ENCODE measurements at places on chromosomes 12 and 14. TPM values are rescaled to one million over a fixed set of nuclear protein-coding genes. Genes with fewer than 3 reads are reported as not detected.

Gene EAPP
- 52.3 TPM for polyA plus RNA-seq

DNA sequence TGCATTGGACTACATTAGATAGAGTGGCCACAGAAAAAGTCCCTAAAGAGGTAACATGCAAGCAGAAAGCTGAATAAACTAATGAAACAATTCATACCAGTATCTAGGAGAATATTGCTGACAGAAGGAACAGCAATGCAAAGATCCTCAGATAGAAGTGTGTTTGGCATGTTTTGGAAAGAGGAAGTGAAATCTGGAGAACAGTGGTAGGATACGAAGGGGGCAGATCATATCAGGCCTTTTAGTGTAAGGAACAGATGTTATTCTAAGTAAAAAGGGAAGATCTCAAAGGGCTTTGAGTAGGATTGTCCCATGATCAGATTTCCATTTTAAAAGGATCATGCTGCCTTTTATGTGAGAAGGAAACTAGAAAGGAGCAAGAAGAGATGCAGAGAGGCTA is 342.9 kb downstream of the PAWR start:
- no peak for DNase-seq
- no peak overlapping the region for H3K4me3 ChIP-seq
- no peaks in the 10 kb centered on the region for H3K36me3 ChIP-seq
- H3K27me3 ChIP-seq = no peaks in the 10 kb centered on the region

Gene KLHL33
- 0.64 TPM for polyA plus RNA-seq

- H3K27ac ChIP-seq = peak overlapping the region; percentile 78
- peak; percentile 13 for DNase-seq
Measured at GRCh38 chr12:110366321-110367142, 37.0 kb downstream of the ANAPC7 start.

DNA sequence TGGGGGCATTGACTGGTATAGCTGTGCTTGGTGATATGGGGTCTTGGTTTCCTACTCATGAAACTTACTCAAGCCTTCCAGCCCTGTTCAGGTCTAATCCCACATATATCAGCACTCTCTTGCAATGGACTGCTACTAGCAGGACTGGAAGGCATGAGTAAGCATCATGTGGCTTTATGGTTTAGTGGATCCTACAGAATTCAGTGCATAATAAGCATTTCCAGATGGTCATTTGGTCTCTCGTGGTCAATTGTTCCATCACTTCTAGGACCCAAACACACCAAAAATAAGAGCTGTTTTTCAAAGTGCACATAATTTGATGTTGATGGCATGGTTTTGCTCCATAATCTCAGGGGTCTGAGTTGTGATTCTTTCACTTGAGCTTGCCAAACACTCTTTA is 114.4 kb downstream of the LMNTD1 start:
- no peaks in the 10 kb centered on the region for H3K27me3 ChIP-seq
- no peak overlapping the region for H3K27ac ChIP-seq
- no peaks in the 10 kb centered on the region for H3K36me3 ChIP-seq
- H3K4me1 ChIP-seq = peaks cover 12% of the 10 kb centered on the region

Gene INF2
- 64.2 TPM for polyA plus RNA-seq

GRCh38 chr12:52415870-52416750 is 10.0 kb upstream of the KRT82 start:
- H3K36me3 ChIP-seq = no peaks in the 10 kb centered on the region
- DNase-seq = no peak
- no peak overlapping the region for H3K27ac ChIP-seq
- H3K4me1 ChIP-seq = no peaks in the 10 kb centered on the region
- H3K27me3 ChIP-seq = peaks cover 2% of the 10 kb centered on the region

DNA sequence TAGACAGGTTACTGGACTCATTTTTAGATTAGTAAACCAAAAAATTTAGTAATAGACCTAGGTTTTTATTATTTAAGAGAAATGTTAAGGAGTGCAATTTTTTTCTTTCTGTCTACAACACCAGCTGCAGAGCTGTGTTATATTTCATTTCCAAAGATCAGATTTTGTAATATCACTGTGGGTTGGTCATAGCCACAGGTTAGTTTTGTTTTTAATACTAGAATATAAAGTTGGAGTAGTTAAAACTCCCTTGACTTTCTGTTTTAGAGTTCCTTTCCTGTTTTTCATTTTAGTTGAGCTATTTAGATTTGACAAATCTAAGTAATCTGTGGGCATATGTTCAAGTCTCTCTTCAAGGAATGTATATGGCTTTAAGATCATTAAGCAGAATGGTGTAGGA is 30.7 kb upstream of the GARIN2 start:
- H3K4me3 ChIP-seq = no peak overlapping the region
- no peak overlapping the region for H3K27ac ChIP-seq
- no peaks in the 10 kb centered on the region for H3K27me3 ChIP-seq
- no peaks in the 10 kb centered on the region for H3K4me1 ChIP-seq

DNA sequence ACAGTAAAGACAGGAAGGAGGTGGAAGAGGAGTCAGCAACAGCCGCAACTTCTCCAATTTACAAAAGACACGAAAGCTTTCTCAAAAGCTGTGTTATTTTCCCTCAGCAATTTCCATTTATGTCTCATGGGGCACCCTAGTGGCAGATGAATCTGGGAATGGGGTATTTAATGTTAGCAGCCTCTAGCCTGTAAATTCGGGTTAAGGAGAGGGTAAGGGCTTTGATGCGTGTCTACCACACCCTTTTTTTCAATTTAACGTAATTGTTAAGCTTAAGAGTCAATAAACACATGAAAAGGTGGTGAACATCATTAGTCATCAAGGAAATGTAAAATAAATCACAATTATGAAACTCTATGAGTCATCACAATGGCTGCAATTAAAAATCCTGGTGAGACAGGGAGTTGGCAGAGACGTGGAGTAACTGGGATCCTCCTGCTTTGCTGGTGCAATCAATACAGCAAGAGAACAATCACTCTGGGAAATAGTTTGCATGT is 986.4 kb downstream of the AACS start:
- no peaks in the 10 kb centered on the region for H3K4me1 ChIP-seq
- H3K27me3 ChIP-seq = no peaks in the 10 kb centered on the region
- no peaks in the 10 kb centered on the region for H3K36me3 ChIP-seq
- peak; percentile 32 for DNase-seq

GRCh38 chr12:59619461-59620240 is 23.8 kb downstream of the SLC16A7 start:
- no peak for DNase-seq
- no peaks in the 10 kb centered on the region for H3K27me3 ChIP-seq
- H3K27ac ChIP-seq = no peak overlapping the region
- H3K4me1 ChIP-seq = no peaks in the 10 kb centered on the region

- no peaks in the 10 kb centered on the region for H3K27me3 ChIP-seq
- no peak overlapping the region for H3K27ac ChIP-seq
- no peak for DNase-seq
- H3K4me3 ChIP-seq = no peak overlapping the region
- H3K36me3 ChIP-seq = no peaks in the 10 kb centered on the region
Measured at GRCh38 chr12:118846416-118846815, 134.9 kb upstream of the SRRM4 start.

DNA sequence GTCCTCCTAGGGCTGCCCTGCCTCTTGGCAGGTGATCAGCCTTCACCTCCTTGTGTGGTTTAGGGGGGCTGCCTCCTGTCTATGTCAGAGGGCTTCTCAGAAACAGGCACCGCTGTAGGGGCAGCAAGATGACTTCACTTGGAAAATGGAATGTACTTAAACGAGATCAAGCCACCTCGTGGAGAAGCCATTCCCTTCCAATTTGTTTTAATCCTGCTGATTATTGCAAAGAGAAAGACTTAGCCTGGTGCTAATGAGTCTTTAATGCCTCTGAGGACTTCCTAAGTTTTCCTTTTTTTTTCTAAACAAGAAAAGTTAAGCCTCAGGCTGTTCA is 62.3 kb upstream of the RFLNA start:
- no peaks in the 10 kb centered on the region for H3K27me3 ChIP-seq
- peaks cover 42% of the 10 kb centered on the region for H3K4me1 ChIP-seq
- DNase-seq = no peak
- H3K27ac ChIP-seq = peak overlapping the region; percentile 90
- peak overlapping the region; percentile 31 for H3K4me3 ChIP-seq
- no peaks in the 10 kb centered on the region for H3K36me3 ChIP-seq

GRCh38 chr14:104386151-104386841 is 193.3 kb upstream of the C14orf180 start:
- H3K27me3 ChIP-seq = peaks cover 20% of the 10 kb centered on the region
- no peaks in the 10 kb centered on the region for H3K4me1 ChIP-seq
- H3K36me3 ChIP-seq = no peaks in the 10 kb centered on the region
- no peak for DNase-seq

- no peak for DNase-seq
- H3K4me1 ChIP-seq = no peaks in the 10 kb centered on the region
- H3K27me3 ChIP-seq = peaks cover 100% of the 10 kb centered on the region
Measured at GRCh38 chr12:53937099-53937498, 1.5 kb upstream of the HOXC13 start.

- DNase-seq = no peak
- peaks cover 3% of the 10 kb centered on the region for H3K27me3 ChIP-seq
- no peaks in the 10 kb centered on the region for H3K36me3 ChIP-seq
- no peak overlapping the region for H3K27ac ChIP-seq
- H3K4me3 ChIP-seq = no peak overlapping the region
Measured at GRCh38 chr12:106025129-106025528, 113.6 kb downstream of the NUAK1 start.

- no peaks in the 10 kb centered on the region for H3K36me3 ChIP-seq
- no peak for DNase-seq
- no peaks in the 10 kb centered on the region for H3K4me1 ChIP-seq
- H3K4me3 ChIP-seq = no peak overlapping the region
Measured at GRCh38 chr14:101595887-101596721, 34.8 kb downstream of the DIO3 start.

Gene SPX
- polyA plus RNA-seq = 3.5 TPM

DNA sequence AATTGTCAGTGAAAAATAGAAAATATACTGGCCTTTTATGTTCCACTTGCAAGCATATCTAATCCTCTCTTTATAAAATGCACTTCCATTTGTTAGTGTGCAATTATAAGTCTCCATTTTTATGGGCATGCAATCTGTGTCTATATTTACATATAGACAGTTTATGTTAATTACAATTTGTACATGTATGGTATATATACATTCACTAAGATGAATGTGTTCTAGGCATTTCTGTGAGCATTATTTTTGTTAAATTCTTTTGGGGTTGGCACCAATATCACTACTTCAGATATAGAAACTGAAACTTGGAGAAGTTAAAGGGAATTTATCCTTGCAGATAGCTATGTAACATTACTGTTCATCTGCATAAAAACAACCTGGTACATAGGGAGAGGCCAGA is 470.8 kb upstream of the LMO3 start:
- no peaks in the 10 kb centered on the region for H3K36me3 ChIP-seq
- H3K27ac ChIP-seq = no peak overlapping the region
- no peaks in the 10 kb centered on the region for H3K4me1 ChIP-seq
- no peak for DNase-seq
- H3K27me3 ChIP-seq = no peaks in the 10 kb centered on the region

DNA sequence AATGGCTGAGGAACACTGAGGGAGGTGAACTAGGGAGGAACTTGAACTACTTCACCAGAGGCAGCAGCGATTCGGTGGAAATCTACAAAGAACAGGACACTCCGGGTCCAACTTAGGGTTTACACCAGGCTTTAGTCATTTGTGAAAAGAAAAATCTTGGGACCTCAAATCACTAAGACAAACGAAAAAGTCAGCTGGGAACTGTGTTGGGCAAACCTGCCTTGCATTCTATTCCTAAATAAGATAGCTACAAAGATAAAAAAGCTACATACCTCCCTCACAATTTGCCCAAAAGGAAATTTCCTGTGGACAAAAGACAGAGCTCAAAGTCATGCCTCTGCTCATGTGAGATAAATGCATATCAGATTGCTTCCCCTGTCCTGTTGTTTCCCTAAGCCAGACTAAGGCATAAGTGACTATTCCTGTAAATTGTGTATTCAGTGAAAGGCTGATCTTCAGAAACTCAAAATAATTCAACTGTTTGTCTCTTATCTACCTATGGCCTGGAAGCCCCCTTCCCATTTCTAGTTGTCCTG is 106.6 kb downstream of the APAF1 start:
- no peak overlapping the region for H3K27ac ChIP-seq
- no peaks in the 10 kb centered on the region for H3K4me1 ChIP-seq
- no peak for DNase-seq
- H3K36me3 ChIP-seq = no peaks in the 10 kb centered on the region
- peaks cover 3% of the 10 kb centered on the region for H3K27me3 ChIP-seq

GRCh38 chr12:116399055-116399454 is 121.6 kb upstream of the MED13L start:
- H3K4me1 ChIP-seq = no peaks in the 10 kb centered on the region
- H3K27ac ChIP-seq = no peak overlapping the region
- no peak overlapping the region for H3K4me3 ChIP-seq
- no peaks in the 10 kb centered on the region for H3K36me3 ChIP-seq
- H3K27me3 ChIP-seq = no peaks in the 10 kb centered on the region

Gene SMAGP
- 25.3 TPM for polyA plus RNA-seq

DNA sequence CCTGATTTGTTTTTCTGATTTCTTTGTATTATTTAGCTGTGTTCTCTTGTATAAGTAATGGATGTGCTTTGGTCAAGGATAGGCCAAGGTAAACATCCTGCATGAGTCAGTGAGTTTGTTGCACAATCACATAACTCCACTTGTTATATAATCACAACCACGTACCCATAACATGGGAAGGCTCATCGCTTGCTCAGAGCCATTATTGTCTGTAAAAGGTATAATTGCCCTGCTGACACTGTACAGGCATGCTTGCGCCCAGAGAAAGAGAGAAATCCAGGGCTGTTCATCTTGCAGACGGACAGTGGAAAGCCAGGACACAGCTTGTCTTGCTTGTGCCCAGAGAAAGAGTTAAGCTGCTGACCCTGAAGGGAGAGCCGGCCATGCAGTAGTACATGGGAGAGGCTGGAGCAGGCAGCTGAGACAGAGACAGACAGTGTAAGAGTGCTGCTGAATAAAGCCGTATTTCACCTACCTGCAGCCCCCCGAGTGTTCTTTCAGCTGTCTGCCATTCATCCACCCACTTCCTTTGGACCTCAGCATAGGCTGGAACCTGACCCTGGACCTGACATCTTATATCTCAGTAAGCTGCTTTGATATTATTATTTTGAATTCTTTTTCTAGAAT is 174.7 kb upstream of the DAAM1 start:
- H3K4me1 ChIP-seq = no peaks in the 10 kb centered on the region
- no peak for DNase-seq
- no peaks in the 10 kb centered on the region for H3K27me3 ChIP-seq
- no peak overlapping the region for H3K27ac ChIP-seq
- no peak overlapping the region for H3K4me3 ChIP-seq
- no peaks in the 10 kb centered on the region for H3K36me3 ChIP-seq

DNA sequence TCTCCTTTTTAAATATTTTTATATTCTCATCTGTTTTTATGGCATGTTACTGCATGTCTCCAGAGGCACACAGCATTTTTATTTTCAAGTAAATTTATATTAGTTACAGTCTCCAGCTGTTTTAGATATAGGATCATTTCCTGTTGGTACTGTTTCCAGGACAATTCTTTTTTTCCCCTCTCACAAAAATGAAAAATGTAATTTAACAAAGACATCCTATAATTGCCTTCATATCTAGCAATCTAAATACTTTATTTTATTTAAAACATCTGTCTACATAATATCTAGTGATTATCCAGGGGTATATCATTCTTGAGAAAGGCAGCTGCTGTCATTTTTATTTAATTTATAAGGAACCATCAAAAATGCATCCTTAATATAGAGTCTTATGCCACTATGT is 272.4 kb upstream of the NPAS3 start:
- no peak overlapping the region for H3K4me3 ChIP-seq
- no peaks in the 10 kb centered on the region for H3K27me3 ChIP-seq
- no peak overlapping the region for H3K27ac ChIP-seq
- no peaks in the 10 kb centered on the region for H3K4me1 ChIP-seq

Measured in large intestine (tissue), 12 donors.